ENCODE measurements at places on chromosomes 3 and 15.

- no peak for DNase-seq
Observed at GRCh38 chr3:107950417-107950816, 140.4 kb downstream of the CD47 start.

GRCh38 chr15:50786871-50787270 lies 21.4 kb upstream of the SPPL2A start:
- no peak for DNase-seq

DNA sequence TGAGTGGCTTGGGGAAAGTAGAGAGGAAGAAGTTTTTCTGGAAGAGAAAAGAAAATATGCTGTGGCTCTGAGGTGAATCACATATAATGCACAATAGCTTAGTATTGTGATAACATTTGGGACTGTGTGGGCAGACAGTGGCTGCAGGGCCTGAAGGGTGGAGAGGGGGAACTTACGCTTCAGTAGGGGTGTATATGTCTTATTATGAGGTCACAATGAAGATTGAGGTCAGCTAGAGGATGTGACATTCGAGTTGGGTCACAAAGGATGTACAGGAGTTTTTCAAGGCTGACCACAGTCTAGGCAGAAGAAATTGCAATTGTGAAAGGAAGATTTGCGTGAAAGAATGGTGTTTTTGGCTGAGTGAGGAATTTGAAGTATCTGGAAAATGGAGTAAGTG lies 414.8 kb downstream of the LPP start:
- no peak for DNase-seq

GRCh38 chr15:81962482-81962881 lies 83.3 kb downstream of the MEX3B start:
- no peak for DNase-seq

GRCh38 chr3:120475722-120476377 lies 25.1 kb upstream of the FSTL1 start:
- no peak for DNase-seq

- no peak for DNase-seq
Observed at GRCh38 chr15:25238716-25239470, 199.9 kb downstream of the UBE3A start.

- DNase-seq: no peak
Observed at GRCh38 chr15:39573287-39573686, 7.6 kb upstream of the THBS1 start.

GRCh38 chr3:55639896-55640765 lies 153.0 kb upstream of the WNT5A start:
- DNase-seq: no peak

- no peak for DNase-seq
Observed at GRCh38 chr15:76340198-76340802, 3.7 kb downstream of the ISL2 start.

DNA sequence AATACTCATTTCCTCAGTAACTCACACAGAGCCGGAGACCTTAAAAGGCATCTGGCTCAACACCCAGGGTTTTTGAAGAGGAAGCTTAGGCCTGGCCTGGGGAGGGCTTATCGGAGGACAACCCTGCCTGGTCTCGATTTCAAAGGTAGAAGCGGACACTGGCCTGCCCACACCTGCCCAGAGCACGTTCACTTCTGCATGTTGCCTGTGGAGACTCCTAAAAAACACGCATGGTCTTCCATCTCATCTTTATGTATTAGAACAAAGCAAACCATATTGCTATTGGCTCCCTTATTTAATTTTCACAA lies 55.5 kb upstream of the FURIN start:
- DNase-seq: no peak

GRCh38 chr15:64844576-64845145 lies 2.9 kb downstream of the PLEKHO2 start:
- DNase-seq: peak; percentile 53

GRCh38 chr15:38874464-38874863 lies 309.9 kb upstream of the RASGRP1 start:
- DNase-seq: no peak

GRCh38 chr3:36944012-36944640 lies 728 bp downstream of the TRANK1 start:
- peak; percentile 14 for DNase-seq

GRCh38 chr3:176755977-176756376 lies 441.3 kb downstream of the TBL1XR1 start:
- no peak for DNase-seq

- DNase-seq: no peak
Observed at GRCh38 chr3:18745472-18745871, 320.3 kb upstream of the SATB1 start.

- DNase-seq: peak; percentile 53
Observed at GRCh38 chr15:31435912-31436628, 109.4 kb downstream of the KLF13 start.

DNA sequence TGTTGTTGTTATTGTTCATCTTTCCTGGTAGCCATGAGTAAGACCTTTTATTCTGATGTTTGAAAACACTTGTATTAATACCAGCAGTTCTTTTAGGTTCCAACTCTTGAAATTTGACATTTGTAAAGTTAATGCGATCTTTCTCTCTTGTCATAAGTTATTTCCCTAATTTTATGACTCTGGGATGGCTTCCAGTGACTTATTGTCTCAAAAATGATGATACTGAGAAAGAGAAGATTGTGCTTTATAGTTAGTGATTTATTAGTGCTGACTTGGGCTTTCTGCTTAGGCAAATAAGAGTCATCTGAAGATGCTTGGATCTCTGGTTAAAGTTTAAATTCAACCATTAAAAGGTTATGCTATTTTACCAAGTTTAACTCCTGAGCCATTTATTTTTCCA lies 715.2 kb downstream of the GRM7 start:
- no peak for DNase-seq

GRCh38 chr15:58553365-58553918 lies 121.7 kb downstream of the LIPC start:
- no peak for DNase-seq

DNA sequence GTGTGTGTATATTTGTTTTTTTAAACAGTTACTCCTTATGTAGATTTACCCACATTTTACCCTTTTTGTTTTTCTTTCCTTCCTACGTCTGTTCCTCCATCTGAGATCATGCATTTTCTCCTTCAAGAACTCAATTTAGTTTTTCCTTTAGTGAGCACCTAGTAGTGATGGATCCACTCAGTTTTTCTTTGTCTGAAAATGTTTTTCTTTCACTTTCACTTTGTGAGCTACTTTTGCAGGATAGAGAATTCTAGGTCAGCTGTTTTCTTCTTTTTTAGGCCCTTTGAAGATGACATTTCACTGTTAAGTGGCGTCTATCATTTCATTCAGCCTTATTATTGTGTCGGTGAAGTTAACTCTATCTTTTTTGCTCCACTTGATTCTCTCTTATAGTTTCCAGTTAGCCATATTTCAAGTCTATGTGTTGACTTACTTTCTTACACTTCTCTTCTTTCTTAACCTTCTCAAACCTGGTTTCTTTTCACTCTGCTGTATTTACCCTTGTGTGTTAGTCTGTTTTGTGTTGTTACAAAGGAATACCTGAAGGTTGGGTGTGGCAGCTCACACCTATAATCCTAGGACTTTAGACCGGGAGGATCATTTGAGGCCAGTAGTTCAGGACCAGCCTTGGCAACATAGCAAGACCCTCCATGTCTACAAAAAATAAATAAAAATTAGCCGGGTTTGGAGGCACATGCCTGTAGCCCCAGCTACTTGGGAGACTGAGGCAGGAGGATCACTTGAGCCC lies 55.8 kb downstream of the PRKCI start:
- DNase-seq: no peak

DNA sequence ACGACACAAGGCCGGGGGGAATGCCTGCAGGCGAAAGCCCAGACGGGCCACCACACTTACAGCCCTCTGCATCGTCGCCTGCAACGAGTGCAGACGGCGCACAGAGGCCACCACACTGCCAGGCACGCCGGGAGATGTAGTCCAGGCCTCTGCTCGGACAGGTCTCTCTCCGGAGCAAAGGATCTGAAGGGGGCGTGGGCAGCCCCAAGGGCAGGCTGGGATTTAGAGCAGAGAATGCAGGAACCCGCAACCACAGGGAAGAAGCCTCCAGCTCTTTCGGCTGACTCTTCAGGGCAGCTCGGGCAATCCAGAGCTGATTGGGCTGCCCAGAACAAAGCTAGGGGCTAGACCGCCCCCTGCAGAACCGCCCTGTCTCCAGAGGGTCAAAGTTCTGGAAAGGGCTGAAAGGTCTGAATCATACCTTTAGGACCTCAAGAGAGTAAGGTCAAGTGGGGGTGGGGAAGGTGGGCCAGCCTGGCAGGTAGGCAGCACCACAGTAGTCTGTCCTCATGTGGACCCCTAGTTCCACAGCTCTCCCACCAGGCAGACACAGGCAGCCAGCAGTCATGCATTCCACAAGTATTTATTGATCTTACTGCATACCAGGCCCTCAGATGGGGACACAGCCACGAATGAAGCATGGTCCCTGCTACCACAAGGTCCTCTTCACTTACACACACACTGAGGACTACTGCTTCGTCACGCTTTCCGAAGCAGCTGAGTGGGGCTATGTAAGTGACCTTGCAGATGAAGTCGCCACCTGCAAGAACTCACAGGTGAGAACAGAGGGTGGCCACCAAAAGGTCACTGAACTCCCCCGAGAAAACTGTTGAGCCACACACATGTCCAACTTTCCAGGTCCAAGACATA lies at the start of gene AMT:
Gene AMT (minus strand): TSS at position 95 of the 870 bp plus-strand sequence. CDS start 23 bp downstream, at position 72.
- DNase-seq: no peak

- DNase-seq: no peak
Observed at GRCh38 chr3:52065264-52065756, 8.9 kb upstream of the DUSP7 start.

GRCh38 chr3:126118591-126118990 lies 34.7 kb upstream of the SLC41A3 start:
- DNase-seq: no peak

- no peak for DNase-seq
Observed at GRCh38 chr3:31095255-31095654, 200.8 kb upstream of the GADL1 start.

DNA sequence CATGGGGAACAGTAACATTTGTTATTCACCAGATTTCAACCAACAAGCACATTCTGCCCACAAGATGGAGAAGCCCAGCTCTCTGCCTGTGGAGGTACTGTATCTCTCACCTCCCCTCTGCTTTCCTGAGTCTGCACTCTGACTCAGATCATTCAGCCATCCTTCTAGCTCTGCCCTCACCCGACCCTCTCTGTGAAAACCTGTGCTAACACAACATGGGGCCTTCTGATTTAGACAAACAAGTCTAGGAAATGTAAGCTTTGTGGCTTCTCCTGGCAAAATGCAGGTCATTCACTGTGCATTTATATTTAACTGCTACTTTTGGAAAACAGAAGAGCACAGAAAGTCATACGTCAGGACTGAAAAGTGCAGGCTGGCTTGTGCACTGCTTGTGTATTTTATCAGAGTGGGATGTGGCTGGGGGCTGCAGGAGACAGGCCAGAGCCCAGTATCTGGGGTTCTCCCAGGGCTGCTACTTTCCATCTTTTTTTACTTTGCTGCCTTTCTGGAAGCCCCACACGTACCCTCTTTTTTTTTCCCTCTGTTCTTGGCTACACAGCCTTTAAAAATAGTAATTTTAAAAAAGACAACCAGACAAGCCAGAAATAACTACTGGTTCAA lies 50.8 kb downstream of the SUSD5 start:
- DNase-seq: no peak

DNA sequence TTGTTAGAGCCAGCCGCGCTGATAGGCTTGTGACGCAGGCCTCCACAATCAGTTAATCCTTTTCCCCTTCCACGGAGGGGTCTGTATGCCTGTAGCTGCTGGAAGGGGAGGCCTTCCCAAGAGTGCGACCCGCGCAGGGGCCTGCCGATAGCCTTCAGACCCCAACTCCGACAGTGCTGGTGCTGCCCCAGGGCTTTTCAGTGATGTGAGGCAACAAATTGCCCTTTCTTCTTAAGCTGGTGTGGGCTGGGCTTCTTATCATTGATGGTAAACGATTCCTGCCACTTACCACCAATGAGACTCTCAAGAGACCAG lies 143.4 kb downstream of the CHSY1 start:
- DNase-seq: no peak

GRCh38 chr15:38201714-38202113 lies 50.9 kb upstream of the SPRED1 start:
- no peak for DNase-seq

- no peak for DNase-seq
Observed at GRCh38 chr15:57090496-57090859, 172.0 kb downstream of the TCF12 start.

DNA sequence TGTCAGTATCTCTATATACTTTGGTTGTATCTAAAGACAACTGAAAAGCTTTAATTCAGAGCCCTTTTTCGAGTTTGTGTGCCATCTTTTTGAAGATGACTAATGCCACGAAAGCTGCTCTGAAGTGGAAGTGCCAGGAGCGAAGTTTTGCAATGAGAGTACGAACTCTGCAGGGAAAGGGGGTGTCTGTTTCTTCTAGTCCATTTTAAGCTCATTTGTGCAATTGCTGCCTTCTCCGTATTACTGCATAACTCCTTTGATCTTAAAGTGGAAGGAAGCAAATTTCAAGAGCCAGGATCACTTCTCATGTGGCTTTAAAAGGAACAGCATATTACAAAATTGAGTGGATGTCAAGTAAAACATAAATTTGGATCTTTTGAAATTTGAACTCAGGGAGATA lies 245.3 kb downstream of the FEZF2 start:
- DNase-seq: no peak

DNA sequence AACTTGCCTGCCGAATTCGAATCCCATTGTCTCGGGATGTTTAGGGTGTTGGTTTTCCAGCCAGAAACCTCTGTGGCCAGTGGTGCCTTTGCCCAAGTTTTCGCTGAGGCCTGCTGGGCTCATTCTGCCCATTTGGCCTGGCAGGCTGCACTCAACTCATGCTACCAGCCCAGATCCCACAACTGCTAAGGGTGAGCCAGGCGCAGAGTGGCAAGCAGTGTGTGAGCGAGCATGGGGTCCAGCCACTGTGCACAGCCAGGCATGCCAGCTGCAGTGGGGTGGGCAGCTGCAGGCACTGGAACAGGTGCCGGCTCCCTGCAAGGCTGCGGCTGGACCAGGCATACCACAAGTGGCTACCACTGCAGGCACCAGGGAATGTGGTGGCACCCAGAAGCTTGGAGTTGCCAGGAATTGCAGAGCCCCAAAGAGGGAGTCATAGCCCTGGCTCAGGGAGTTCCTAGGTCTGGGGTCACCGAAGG lies 151.4 kb upstream of the P2RY1 start:
- no peak for DNase-seq

DNA sequence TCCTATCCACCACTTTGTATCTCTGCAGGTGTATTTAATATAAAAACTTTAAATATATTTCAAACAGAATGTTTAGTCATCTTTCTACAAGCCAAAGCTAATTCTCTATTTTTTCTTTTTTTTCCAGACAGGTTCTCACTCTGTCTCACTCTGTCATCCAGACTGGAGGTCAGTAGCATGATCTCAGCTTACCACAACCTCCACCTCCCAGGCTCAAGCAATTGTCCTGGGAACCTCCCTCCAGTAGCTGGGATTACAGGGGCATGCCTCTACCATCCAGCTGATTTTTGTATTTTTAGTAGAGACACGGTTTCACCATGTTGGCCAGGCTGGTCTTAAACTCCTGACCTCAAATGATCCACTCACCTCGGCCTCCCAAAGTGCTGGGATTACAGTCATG lies 202.6 kb downstream of the VGLL3 start:
- no peak for DNase-seq

- no peak for DNase-seq
Observed at GRCh38 chr3:40240921-40241320, 68.6 kb upstream of the EIF1B start.
